ENCODE measurements at places on chromosomes 11 and 22.

GRCh38 chr22:33272871-33273270 lies 214.7 kb upstream of the SYN3 start:
- DNase-seq: no peak

GRCh38 chr11:107282195-107282594 lies 175.4 kb downstream of the CWF19L2 start:
- no peak for DNase-seq

- no peak for DNase-seq
These were observed 25.9 kb downstream of the GRAP2 start for GRCh38 chr22:39926753-39927152.

- no peak for DNase-seq
These were observed 460.9 kb downstream of the METTL15 start for GRCh38 chr11:28569106-28569505.

DNA sequence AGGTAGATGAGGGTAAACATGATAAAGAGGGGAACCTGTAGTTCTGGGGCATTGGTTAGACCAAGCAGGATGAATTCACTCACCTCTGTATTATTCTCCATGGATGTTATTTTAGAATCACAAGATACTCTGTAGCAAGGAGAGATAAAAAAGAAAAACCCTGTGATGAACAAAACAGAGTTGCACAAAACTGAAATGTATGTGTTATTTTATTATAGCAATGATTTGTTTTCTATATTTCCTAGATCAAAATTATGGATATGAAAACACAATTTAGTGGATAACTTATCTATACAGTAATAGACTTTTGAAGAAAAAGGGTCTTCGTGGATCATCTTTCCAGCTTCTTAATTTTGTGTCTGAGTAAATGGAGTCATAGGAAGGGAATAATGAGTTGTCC lies at the start of gene OR5B17:
OR5B17 (minus strand) TSS at position 101 of the 400 bp plus-strand sequence; CDS start at position 101, 0 bp downstream.
- no peak for DNase-seq

DNA sequence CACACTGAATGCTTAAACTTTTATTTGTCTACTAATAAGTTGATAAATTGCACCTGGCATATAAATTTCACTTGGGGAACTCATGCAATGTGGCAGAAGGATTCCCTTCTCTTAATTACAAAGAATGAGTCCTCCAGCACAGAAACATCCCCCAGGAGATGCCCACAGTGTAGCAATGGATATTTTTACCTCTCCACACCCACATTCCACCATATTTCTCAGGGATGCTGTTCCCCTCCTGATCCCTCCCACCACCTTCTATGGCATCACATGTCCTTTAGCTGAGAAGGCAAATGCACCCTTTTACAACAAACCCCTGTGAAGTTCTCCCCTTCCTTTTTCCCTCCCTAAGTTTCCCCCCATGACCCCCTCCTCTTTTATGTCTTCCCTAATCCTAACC lies 56.1 kb upstream of the UBASH3B start:
- DNase-seq: no peak

DNA sequence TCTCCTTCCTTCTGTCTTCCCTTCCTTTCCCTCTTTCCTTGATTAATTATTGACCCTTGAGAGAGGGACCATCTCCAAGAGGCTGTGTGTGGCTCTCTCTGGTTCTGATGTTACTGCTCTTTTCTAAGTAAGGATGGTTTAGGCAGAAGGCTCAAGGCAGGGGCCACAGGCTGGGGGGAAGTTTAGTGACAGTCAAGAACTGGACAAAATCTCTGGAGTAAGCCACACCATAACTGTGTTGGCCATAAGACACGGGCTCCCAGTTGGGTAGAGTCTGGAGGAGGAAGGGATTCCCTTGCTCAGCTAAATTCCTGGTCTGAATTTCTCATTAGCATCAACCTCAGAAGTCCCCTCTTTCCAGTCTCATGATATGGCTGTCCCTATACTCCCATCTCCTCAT lies 74.7 kb downstream of the BUD13 start:
- no peak for DNase-seq

DNA sequence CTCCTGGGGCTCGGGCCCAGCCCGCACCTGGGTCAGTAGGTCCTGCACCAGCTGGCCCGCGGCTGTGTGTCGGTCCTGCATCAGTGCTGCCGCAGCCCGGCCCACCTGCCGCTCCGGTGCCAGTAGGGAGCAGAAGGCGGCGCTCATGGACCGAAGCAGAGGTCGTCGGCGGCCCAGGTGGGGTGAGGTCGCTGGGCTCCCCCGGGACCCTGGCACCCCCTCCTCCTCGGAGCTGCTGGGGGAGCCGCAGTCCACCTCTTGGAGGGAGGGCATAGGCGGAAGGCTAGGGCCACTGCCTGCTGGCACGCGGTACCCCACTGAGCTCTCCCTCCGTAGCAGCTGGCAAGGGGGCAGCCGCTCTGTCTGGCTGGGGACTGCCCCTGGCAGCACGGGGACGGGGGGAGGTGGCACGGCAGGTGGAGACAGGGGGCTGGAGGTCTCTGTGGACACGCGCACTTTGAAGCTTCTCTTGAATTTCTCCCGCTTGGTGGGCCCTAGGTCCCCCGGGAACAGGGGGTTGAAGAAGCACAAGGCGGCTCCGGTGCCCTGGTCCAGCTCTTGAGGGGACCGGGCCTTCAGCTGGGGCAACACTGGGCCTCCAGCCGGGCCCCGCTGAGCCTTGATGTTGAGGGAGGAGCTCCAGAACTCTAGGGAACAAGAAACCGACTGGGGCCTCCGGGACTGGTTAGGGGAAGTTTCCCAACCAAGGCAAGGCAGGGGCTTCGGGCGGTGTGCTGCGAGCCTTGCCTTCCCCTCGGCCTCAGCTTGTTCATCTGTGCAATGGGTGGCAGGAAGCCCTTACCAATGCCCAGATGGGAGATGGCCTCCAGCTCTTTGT lies 1.4 kb downstream of the RIN1 start:
- no peak for DNase-seq
